ENCODE measurements at places on chromosomes 5 and 9. TPM values are rescaled to one million over a fixed set of nuclear protein-coding genes. Genes with fewer than 3 reads are reported as not detected.

Gene TBC1D9B
- 69.2 TPM for polyA plus RNA-seq

Gene OR2S2
- polyA plus RNA-seq = not detected

Gene CDHR2
- 0.01 TPM for polyA plus RNA-seq

Gene PCDHA5
- not detected for polyA plus RNA-seq

DNA sequence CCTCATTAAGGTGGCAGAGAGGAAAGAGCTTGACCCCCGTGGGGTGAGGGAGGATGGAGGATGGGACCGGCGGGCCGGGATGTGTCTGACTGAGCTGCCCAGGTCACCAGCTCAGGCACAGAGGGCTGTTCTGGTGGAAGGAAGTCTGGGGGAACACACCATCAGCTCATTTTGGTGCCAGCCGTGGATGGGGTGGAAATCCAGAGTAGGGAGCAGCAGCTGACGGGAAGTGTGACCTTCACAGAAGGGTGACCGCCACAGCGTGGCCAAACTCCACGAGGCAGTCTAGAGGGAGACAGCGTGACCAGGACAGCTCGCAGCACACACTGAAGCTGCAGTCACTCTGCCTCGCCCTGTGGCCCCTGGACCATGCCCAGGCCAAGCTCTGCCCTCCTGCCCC is 45.3 kb upstream of the PHYKPL start:
- H3K27me3 ChIP-seq = peaks cover 4% of the 10 kb centered on the region
- DNase-seq = no peak
- H3K4me1 ChIP-seq = no peaks in the 10 kb centered on the region
- no peak overlapping the region for H3K4me3 ChIP-seq
- no peak overlapping the region for H3K27ac ChIP-seq

DNA sequence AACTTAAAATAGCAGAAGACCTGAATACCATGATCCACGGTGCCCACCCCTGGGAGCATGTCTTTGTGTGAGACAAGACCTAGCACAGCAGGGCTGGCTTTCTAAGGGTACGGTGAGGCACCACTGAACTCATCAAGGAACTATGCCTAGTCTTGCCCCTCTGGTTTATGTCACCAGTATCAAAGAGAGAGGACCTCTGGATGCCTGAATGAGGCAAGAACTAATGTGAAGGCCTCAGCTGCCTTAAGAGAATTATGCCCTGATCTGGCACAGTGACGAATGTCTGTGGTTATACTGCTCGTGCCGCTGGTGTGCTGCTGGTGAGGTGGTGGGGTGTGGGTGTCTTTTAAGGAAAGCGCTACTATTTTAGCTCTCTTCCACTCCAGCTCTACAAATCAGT is 23.0 kb downstream of the NREP start:
- DNase-seq = no peak
- H3K36me3 ChIP-seq = no peaks in the 10 kb centered on the region
- H3K4me1 ChIP-seq = no peaks in the 10 kb centered on the region
- H3K4me3 ChIP-seq = no peak overlapping the region
- H3K27me3 ChIP-seq = no peaks in the 10 kb centered on the region

DNA sequence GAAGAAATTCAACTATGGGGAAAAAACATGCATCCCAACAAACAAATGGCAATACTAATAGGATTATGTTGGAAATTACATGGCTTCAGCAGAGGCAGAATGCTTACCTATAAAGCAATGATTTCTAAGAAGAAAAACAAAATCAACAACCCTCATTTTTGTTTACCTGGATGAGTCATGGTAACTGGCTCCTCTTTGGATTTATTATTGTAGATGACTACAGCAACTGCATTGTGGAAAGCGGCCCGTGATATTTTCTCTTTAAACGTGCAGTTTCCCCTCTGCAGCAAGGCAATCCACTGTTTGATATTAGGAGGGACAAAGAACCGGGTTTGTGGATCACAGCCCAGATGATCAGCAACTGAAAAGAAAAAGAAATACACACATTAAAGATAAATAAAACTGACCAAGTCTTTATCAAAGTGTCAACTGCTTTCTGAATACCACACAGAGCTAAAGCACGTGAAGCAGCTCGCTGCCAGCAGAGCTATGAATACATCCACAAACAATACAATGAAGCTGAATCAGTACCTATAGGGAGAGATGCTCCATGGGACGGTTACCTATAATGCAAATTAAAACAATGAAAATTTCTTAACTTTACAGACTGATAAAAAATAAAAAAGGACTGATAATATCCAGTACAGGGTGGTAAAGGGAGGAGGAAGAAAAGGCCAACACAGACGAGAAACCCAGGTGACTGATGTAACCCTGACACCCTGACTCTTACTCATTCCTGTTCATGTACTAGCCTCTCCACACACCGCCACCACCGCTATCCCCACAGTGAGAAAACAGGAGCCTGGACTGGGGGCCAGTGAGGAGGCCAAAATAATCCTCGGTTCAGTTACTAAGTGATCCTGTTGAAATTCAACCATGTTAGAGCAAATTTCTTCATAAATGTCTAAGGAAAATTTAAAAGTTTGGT is 31.0 kb downstream of the RNF130 start:
- H3K4me3 ChIP-seq = no peak overlapping the region
- H3K36me3 ChIP-seq = no peaks in the 10 kb centered on the region
- no peaks in the 10 kb centered on the region for H3K27me3 ChIP-seq
- H3K27ac ChIP-seq = no peak overlapping the region
- DNase-seq = no peak
- no peaks in the 10 kb centered on the region for H3K4me1 ChIP-seq

- H3K4me1 ChIP-seq = no peaks in the 10 kb centered on the region
- no peak overlapping the region for H3K27ac ChIP-seq
- H3K4me3 ChIP-seq = no peak overlapping the region
Measured at GRCh38 chr9:131274674-131275331, 1.5 kb downstream of the FAM78A start.

GRCh38 chr5:34775886-34776285 is 63.1 kb upstream of the TTC23L start:
- DNase-seq = no peak
- no peaks in the 10 kb centered on the region for H3K4me1 ChIP-seq
- no peak overlapping the region for H3K27ac ChIP-seq
- H3K4me3 ChIP-seq = no peak overlapping the region
- no peaks in the 10 kb centered on the region for H3K36me3 ChIP-seq
- no peaks in the 10 kb centered on the region for H3K27me3 ChIP-seq

DNA sequence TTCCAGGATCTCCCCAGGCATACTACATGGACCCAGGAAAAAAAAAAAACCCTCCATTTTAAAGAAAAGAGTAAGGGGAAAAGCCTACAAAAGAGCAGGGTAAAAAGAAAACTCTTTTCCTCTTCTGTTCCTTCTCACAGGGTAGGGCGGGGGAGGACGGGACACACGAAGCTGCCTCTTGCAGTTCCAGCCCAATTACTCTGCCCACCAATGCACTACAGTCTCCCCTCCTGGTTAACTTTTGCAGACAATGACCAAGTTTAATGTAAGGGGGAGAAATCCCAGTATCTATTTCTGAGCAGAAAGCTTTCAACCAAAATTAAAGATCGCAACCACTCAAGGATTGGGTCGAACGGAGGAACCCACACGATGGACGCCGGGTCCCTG is 1.3 kb downstream of the BRD3 start:
- H3K27me3 ChIP-seq = peaks cover 22% of the 10 kb centered on the region
- peak overlapping the region; percentile 70 for H3K4me3 ChIP-seq
- H3K36me3 ChIP-seq = no peaks in the 10 kb centered on the region
- H3K4me1 ChIP-seq = peaks cover 17% of the 10 kb centered on the region

DNA sequence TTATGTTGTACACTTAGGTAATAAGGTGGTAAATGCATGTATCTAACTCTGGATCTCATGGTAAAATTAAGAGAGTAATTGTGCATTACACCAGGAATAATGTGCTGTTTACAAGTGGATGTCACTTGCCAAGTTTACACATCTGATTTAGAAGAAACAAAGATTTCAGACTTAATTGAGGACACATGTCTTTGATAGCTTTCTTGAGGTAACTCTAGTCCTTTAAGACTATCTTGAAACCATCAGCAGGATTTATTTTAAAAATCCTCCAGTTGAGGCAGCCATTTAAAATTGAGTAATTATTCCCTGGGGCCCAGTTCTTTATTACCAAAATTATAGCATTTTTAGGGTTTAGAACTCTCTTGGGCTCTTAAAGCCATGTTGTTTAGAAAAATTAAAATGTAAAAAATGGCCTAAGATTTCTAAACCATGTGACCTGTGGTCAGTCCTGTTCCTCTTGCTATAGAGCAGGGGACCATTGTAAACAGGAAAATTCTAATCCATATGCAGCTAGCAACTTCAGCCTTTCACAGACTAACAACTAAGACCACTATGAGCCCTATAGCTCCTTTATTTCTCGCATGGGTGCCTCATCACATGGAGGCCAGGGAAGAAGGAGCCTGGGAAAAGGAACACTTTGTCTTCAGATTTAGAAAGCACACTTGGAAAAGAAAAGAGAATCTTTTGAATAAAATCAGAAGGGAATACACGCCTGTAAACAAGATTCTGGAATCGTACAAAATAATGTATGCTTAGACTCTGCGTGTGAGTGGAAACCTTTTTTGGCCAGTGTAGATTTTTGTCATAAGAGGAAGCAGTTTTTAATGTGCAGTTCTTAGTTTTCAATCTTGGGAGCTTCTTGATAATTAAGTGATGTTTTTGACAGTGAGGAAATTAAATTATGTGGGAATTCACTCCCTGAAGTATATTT is 71.2 kb downstream of the ZSWIM6 start:
- no peak overlapping the region for H3K27ac ChIP-seq
- no peaks in the 10 kb centered on the region for H3K27me3 ChIP-seq
- H3K4me1 ChIP-seq = peaks cover 9% of the 10 kb centered on the region
- no peak overlapping the region for H3K4me3 ChIP-seq
- DNase-seq = no peak

DNA sequence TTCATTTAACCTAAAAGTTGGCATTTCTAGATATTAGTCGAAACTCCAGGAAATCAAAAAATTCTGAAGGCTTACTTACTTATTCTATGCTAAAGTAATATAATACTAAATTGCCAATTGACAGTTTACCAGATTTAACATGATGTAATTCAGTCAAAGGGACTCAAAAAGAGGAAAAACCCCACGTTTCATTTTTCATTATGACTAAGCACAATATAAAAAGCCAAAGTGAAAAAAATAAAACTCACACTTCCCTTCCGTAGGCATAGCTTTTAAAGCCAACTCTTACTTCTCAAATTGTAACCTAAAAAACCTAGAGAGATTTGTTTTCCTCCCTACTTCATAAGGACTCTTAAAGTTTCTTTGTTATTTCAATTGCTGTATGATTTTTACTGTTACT is 146.6 kb downstream of the RAPGEF6 start:
- no peak overlapping the region for H3K27ac ChIP-seq
- no peaks in the 10 kb centered on the region for H3K27me3 ChIP-seq
- H3K4me1 ChIP-seq = no peaks in the 10 kb centered on the region
- DNase-seq = no peak

DNA sequence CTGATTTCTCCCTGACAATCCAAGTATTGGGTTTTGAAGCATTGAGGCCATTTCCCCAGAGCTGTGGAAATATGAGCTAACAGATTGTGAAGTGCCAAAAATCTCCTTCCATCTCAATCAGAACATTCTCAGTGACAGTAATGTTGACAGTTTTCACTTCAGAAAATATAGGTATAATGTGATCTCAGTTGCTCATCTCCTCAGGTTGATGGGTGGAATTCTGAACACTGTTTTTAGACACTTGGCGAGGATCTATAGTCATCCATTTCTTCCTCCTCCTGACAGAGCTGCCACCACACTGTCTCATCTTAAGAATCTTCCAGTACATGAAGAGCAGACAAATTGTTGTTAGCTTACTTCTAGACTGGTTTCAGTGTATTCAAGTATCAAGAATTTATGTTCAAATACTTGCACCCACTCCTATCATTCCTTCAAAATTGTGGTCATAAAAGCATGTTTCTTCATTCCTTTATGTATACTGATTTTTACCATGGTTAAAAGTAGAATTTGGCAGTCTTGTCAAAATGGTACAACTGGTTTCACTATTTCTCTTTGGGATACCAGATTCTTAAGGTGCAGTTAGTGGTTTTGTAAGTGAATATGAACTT is 199.7 kb upstream of the TLE4 start:
- no peaks in the 10 kb centered on the region for H3K27me3 ChIP-seq
- DNase-seq = no peak
- H3K4me1 ChIP-seq = no peaks in the 10 kb centered on the region
- no peak overlapping the region for H3K4me3 ChIP-seq
- H3K36me3 ChIP-seq = no peaks in the 10 kb centered on the region

GRCh38 chr5:62732677-62733121 is 154.1 kb downstream of the LRRC70 start:
- DNase-seq = no peak
- no peak overlapping the region for H3K4me3 ChIP-seq
- H3K27ac ChIP-seq = no peak overlapping the region
- H3K27me3 ChIP-seq = no peaks in the 10 kb centered on the region
- H3K36me3 ChIP-seq = no peaks in the 10 kb centered on the region
- no peaks in the 10 kb centered on the region for H3K4me1 ChIP-seq

DNA sequence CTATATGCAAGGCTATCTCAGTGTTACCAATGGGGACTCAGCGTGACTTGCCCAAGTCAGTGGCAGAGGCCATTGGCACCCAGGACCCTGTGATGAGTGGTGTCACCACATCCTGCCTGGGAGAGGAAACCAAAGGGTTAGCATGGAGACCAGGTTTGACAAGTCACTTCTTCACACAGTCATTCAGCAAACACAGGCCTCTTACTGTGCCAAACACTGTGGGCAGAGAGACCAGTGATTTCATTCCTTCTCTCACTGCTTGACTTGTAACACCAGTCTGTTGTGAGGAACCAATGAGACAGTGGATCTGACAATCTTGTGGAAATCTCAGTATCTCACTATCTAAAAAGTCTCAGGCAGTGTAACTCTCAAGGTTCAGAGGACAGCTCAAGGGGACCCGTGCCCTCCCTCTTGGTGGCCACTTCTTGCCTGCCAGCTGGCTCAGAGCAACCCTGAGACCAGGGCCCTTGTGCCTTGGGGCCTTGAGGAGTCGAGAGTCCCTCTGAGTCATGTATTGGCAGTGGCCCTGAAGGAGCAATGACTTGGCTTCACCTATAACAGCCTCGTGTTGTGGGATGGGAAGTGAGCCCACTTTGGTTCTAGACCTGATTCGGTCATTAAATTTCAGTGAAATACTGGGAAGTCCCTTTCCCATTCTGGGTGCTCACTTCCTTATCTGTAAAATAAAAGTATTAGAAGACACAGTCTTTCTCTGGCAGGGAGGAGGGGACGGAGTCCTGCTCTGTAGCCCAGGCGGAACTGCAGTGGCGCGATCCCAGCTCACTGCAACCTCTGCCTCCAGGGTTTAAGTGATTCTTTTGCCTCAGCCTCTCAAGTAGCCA is 1.6 kb downstream of the FABP6 start:
- peak overlapping the region; percentile 16 for H3K27ac ChIP-seq
- peak; percentile 25 for DNase-seq
- H3K4me3 ChIP-seq = no peak overlapping the region
- H3K27me3 ChIP-seq = no peaks in the 10 kb centered on the region
- H3K36me3 ChIP-seq = no peaks in the 10 kb centered on the region
